RWPE2 (cell line): ENCODE measurements at places on chromosomes 5 and 9.

DNA sequence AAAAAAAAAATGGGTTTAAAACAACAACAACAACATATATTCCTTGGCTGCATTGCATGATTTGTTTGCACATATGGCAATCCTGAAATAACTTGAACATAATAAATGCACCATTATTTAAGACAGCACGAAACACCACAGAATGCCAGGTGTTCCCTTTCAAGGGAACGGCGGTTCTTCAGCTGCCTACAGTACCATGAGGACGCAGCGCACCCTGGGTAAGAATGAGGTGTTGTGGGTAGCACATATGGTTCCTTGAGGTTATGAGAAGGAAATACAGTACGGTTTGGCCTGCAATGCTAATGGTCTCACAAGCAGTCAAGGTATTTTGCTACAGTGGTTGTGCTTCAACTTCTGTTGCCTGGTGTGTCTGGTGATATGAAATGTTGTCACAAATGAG is 174.8 kb downstream of the SLC12A2 start:
- no peak for DNase-seq

GRCh38 chr5:116130471-116130870 is 45.6 kb downstream of the COMMD10 start:
- no peak for DNase-seq

- DNase-seq: no peak
Observed at GRCh38 chr5:151709109-151709735, 22.5 kb upstream of the SPARC start.

DNA sequence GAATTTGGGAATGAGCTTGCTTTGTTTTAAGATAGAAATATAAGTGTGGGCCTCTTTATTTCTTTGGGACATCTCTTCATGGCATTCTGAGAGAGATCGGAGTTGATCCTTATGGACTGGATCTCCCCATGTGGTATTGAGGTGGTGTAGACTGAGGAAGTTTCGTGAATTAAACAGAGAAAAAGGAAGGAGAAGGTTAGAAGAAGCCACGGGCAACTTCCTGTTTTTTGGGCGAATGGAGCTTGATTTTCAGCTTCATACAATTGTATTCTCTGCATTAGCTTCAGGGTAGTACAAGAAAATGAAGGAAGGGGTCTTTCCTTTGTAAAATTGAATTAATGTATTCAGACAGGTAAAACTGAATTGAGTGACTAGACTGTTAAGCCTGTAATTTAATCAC is 70.5 kb upstream of the HMHB1 start:
- DNase-seq: no peak

DNA sequence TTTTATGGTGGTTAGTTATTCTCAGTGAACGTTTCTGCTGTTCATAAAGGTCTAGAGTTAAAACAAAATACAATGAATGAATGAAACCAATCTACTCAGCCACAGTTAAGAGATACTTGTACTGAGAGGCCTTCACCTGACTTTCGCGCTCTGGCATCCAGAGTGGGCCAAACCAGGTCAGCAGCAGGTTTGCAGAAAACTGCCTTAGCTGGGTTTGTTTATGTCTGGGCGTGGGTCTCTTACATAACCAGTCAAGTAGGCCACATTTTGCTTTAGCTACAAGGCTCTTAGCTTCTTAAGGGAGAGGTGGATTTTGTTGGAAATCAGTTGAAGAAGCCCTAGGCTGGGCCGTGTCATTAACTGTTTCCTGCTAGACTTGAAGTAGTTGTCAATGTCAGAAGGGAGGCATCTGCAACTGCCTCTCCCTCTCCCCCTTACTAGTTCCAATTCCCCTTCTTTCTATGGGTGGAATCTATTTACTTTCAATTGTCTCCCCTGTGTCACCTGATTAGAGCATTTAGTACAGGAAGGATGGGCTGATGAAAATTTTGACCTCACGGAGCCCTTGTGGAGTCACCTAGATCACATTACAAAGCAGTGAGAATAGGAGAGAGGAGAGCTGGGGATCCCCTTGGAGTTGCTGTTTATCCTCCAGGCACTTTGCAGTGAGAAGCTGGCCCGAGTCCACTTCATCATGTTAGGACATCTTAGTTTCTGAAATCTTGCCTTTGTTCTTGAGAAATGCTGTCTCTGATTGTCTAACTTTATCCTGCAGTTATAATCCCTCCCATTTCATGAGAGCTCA is 200.5 kb downstream of the ARHGEF28 start:
- peak; percentile 83 for DNase-seq

- no peak for DNase-seq
Observed at GRCh38 chr5:56175488-56175887, 57.6 kb downstream of the ANKRD55 start.

GRCh38 chr5:131983244-131983771 is 28.1 kb downstream of the ACSL6 start:
- DNase-seq: no peak

DNA sequence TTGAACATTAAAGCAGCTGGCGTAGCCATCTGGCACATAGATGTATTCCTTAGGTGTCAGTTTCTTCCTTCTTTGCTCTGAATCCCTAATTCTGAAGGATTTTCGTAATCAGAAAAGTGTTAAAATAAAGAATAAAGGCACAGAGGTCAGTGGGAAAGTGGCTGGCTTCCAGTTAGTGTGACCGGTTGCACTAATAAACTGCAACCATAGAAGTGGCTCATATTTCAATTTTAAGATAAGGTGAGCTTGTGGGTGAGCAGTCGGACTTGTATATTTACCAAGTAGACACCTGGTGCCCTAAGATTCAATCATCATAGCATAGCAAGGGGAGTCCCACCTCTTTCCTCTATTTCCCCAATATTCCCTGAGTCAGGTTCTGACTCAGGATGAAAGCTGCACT is 459.6 kb downstream of the ACTL7B start:
- no peak for DNase-seq

DNA sequence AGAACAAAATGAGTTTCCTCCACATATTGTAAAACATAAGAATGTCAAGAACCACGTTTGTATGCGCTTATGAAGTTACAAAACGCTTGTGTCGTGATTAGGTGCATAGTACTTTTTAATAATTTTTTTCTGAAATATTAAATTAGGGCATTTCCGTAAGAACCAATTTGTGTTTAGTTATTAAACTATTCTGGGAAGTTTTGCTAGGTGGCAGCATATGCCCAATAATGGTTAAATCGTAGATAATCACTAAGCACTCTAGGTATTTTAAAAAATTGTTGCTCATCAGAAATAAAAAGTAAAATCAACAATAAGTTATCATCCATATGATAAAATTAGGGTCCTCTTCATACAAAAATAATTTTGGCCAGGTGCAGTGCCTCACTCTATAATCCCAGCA is 5.4 kb downstream of the SRFBP1 start:
- DNase-seq: no peak

GRCh38 chr5:28729067-28729466 is 1690.7 kb upstream of the CDH9 start:
- no peak for DNase-seq

GRCh38 chr9:109469646-109470358 is 28.3 kb downstream of the PTPN3 start:
- no peak for DNase-seq

- no peak for DNase-seq
Observed at GRCh38 chr5:10265245-10266109, 15.4 kb downstream of the CCT5 start.

DNA sequence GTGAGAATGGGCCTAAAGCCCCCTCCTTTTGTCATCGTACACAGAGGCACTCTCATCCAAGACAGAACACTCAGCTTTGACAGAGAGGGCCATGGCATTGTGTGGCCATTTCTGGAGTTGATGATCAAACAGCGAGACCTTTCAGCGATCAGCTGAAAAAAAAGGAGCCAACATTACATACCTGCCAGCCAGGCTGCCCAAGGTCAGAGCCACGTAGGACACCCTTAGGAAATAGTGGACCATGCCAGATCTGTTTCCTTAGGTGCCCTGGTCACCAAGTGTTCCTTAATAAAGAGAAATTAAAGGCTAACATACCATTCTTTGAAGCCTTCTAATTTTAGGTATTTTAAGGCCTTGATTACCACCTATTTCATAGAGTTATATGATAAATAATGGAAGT is 105.5 kb upstream of the PRLR start:
- no peak for DNase-seq

- no peak for DNase-seq
Observed at GRCh38 chr5:126794157-126794828, 17.4 kb downstream of the LMNB1 start.

GRCh38 chr5:115558388-115558956 is 13.9 kb upstream of the FEM1C start:
- DNase-seq: no peak

DNA sequence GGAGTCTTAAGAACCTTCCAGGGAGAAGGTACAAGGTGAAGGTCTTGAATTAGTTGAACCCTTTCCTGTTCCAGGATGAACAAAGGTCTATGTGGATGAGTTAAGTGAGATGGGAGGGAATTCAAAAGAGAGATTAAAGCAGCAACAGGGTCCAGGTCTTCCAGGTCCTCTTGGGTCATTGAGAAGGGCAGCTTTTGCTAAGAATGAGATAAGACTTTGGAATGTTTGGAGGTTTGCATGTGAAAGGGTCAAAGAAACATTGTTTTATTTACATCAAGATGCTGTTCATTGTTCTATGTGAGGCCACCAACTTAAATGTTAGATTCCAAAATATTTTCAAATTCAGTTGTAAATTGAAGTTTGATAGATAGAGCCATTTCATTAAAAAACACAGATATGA is 463.9 kb downstream of the ANXA1 start:
- no peak for DNase-seq

- DNase-seq: no peak
Observed at GRCh38 chr5:69184621-69185020, 4.8 kb upstream of the CENPH start.

GRCh38 chr5:108084105-108084504 is 297.8 kb downstream of the FBXL17 start:
- no peak for DNase-seq

DNA sequence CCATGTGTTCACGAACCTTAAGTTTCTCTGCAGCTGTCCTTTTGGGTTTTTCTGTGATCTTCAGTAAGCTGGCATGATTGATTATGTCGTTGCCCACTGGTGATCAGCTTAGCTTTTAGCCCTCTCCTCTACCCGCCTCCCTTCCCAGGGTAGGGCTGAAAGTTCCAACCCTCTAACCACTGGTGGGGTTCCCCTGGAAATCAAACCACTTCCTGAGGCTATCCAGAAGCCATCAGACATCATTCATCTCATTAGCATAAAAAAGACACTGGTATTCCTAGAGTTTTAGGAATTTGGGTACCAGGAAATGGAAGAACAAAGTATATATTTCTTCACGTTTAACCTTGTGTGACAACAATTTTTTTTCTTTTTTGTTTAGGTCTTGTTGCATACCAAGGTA is 29.8 kb downstream of the SPIN1 start:
- DNase-seq: no peak

GRCh38 chr5:17890501-17890900 is 256.2 kb downstream of the TAF11L14 start:
- no peak for DNase-seq

DNA sequence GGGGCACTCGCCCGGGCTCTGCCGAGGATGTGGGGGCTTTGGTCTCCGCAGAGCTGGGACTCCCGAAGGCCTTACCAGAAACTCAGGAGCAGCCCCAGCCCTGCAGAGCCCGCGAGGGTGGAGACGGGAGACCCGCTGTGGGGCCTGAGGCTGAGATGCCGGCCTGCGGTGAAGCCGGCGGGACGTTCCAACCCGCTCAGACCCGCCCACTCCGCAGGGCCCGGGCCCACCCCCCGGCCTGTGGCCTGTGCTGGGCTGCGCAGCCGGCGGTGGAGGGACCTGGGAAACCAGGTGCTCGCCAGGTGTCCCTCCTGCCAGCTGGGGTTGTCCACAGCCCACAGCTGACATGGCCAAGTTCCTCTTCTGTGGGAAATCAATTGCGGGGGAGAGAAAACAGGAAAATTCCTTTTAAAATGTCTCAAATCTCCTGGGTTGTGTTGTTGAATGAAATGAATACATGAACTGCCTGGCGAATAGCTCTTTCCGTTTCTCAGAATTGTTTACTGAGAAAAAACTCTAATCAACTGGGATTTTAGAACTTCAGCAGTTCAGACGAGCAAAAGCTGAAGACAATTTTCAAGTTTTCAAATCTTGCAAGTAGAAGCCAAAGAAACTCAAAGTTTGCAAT is 49.0 kb upstream of the IRX4 start:
- DNase-seq: peak; percentile 67

DNA sequence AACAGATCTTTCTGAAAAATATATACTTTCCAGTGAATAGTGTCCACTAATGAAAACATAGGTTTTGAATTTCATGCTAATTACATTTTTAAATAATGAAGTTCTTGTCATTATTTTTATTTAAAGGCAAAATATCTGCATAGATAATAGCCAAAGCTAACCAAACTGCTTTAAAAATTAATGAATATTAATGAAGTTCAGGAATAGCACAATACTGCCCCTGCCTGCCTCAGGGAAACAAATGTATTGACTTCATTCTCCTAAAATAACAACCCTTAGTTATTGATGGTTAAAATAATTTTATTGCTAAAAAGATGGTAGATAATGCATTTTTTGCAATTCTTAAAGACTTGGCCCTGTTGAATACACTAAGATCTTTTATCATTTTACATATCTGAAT is 103.6 kb upstream of the SSBP2 start:
- DNase-seq: no peak

GRCh38 chr9:128397831-128398230 is 22.8 kb upstream of the CERCAM start:
- no peak for DNase-seq

GRCh38 chr5:32565145-32565544 is 20.2 kb upstream of the SUB1 start:
- no peak for DNase-seq

- no peak for DNase-seq
Observed at GRCh38 chr9:108905494-108905893, 28.4 kb downstream of the ELP1 start.

DNA sequence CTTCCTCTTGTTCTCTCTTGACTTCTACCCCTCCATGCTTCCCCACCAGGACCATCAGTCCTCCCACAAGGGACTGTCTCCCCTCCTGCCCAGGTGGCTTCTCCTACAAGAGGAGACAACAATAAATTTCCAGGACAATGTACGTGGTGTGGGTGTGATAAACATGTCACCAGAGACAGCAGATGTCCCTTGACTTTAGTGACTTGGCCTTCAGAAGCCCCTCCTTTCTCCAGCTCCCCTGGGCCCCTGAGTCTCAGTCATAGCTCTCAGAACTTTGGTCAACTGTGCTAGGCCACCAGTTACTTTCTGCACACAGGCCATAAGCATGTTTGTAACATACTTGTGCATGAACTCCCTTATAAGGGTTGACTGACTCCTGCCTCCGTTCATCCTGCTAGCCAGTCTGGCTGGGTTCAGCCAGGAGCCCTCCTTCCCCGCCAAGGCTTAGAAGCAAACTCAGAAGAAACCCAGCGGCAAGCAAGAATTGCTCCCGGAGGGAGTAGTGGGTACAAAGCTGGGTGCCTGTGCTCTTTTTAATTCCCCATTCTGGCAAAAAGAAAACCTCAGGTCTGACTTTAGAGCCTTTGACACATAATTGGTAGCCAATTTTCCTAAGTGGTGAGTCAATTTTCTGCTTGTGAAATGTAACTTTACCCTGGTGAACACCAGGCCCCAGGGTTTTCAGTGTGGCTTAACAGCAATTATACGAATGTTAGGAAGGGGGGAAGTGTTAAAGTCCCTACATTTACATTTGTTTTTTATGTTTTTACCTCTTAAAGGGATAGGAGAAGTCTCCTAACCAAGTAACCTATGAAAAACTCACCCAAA is 49.2 kb downstream of the EBF1 start:
- DNase-seq: no peak
